ENCODE measurements at places on chromosomes 13 and 19.
A peak's percentile ranks its signal among the peaks of the same experiment; 100 is the strongest.

DNA sequence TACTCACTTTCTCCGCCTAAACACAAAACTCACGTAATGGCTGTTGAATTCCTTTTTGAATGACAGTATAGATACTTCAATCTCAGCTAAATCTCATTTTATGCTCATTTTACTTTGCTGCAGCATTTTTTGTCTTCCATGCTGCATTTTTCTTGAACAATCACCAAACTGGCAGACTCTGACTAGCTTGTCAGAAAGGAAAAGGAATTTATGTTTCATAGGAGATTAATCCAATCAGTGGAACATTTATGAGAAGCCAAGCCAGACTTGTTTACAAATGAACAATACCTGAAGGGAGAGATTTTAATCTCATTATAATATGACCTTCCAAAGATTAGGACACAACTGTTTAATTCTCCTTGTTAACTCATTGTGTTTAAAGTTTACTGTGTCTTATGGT lies 1044.3 kb downstream of the DIAPH3 start:
- DNase-seq: no peak

- DNase-seq: no peak
Measured at GRCh38 chr13:41428155-41428554, 29.2 kb upstream of the RGCC start.

DNA sequence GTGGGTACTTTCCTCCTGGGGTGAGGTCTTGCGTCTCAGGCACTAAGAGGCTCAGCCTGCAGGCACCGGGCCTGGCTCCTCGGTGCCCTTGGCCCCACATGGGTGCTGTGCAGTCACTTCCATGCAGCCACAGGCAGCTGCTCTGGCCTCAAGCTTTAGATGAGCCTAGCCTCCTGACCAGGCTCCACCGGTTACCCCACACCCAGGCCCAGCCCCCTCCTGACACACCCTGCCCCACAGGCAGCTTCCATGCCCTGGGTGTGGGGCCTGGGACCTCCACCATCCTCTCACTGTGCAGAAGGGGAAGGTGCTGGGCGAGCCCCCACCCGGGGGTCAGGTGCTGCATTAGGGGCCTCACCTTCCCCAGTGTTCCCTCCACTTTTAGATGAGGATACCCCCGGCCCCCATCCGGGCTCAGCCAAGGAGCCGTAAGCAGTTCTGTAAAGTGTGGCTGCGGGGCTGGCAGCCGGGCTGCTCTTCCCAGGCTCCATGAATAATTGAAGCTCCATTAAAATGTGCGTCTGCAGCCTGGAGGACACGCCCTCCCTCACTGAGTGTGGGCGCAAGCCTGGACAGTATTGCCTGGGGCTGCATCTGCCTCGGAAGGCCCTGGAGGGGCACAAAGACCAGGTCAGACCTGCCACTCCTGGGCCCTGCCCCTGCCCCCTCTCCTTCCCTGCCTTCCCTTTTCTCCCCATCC lies 72.5 kb upstream of the KCTD15 start:
- no peak for DNase-seq

GRCh38 chr19:34165295-34165738 lies 7.0 kb upstream of the LSM14A start:
- no peak for DNase-seq

DNA sequence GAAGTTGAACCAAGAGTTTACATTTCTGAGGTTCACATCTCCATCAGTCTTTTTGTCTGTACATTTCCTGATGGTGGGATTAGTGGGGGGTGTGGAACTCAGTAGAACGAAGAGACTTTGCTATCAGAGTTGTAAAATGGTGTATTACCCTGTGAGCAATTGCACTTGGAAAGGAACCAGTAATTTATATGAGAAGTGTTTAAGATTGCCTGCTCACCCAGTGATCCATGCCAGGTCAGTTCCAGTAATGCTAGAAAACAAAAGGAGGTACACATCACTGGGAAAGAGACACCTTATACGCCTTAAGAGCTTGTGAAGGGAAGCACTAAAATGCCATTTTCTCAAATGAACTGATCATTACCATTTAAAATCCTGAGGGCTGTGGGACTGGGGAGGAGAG lies 7.5 kb upstream of the DACH1 start:
- DNase-seq: no peak

DNA sequence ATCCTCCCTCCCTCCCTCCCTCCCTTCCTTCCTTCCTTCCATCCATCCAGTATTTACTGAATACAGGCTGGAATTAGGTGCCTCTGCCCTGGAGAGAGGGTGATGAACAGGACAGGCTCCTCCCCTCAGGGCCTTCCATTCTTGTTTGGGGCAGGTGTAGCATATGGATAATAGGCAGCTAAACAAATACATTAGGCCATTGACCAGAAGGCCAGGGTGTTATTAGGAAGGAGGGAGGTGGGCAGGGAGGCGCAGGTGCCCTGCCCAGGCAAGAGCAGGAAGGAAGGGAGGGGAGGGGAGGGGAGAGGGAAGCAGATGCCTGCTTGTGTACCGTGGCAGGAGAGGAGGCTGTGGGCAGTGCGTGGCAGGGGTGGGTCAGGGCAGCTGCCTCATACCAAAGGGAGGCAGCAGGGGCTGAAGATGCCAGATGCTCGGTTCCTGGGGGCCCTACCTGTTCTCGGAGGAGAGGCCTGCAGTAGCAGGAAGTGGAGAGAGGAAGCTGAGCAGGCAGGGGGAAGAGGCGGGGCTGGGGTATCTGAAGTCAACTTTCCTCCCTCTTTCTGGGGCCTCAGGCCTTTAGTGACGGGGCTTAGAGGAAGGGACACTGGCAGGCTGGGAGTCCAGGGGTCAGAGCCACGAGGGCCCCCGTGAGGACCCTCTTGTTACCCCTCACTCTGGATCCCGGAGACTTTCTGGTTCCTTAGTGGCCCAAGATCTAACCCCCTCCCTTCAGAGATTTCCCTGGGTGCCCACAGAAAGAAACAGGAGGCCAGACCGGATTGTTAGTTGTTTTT lies at the start of gene RINL:
RINL (minus strand) TSS at position 495 of the 794 bp plus-strand sequence. CDS start 1,533 bp downstream, outside the sequence.
- DNase-seq: peak; percentile 63

DNA sequence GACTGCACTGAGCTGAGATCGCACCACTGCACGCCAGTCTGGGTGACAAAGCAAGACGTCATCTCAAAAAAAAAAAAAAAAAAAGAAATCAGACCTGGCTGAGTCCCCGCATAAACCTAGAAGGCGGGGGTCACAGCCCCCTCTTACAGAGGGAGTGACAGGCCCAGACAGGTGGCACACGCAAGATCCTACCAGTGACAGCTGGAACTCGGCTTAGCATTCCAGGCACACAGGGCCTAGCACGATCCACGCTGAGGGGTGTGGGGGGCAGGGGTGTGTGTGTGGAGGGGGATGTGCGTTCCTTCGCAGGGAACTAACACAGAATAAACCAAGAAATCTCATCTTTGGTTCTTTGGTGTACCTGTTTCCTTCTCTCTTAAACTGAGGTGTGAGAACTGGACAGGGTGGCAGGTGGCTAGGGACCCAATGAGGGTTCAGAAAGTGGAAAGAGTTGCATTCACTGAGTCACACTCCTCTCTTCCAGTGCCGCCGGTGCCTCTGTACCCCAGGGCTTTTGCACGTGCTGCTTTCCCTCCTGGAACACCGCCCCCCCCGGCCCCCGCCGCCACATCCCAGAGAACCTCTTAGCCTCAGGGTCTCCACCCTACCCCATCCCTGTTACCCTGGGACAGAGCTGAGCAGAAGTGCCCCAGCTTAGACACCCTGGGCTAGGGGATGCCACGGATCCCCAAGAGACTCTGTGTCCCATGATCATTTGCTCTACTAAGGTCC lies 5.0 kb downstream of the SGTA start:
- no peak for DNase-seq

DNA sequence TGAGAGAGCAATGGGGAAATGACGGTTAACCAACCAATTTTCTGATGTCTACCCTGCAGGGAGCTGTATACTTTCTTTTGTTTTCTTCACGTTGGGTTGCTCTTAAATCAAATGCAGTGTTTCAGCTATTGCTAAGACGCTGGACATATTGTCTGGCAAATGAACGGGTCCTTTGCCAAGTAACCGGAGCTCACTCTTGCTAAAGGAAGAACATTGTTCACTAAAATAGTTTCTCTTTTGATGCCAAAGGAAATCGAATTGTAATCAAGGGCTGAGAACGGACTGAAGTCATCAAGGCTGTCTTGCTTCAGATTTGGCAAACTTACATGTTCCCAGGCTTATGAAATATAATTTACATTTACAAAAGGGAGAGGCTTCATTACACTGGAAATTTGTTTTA lies 142.3 kb upstream of the ARGLU1 start:
- DNase-seq: no peak

DNA sequence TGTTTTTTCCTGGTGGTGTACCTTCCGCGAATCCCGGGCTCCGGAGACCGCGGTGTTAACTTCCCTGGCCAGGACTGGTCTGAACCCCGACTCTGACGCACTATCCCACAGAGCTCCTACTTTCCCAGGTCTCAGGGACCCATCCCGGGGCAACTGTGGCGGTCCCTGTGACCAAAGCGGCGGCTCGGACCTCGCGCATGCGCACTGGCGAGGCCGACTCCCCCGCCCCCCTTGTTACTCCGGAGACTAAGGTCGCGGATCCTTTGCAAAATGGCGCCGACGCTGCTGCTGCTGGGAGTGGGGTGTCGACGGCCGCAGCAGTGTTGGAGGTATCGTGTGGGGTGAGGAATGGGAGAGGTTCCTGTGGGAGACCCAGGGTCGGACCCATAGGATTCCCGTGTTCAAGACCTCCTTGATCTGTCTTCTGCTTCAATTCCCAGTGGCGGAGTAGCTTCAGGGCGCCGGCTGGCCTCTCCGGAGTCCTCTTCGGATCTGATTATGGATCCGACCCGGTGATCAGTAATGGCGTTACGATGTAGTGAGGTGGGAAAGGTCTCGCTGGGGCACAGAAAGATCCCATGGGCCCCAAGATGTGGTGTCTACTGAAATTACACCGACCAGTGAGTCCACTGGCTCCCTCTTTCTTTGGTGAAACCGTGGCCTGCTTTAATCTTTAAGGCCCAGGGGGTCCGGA lies 66.6 kb upstream of the ZNF527 start:
- DNase-seq: no peak

GRCh38 chr13:102530751-102531150 lies 66.0 kb upstream of the TPP2 start:
- DNase-seq: no peak

DNA sequence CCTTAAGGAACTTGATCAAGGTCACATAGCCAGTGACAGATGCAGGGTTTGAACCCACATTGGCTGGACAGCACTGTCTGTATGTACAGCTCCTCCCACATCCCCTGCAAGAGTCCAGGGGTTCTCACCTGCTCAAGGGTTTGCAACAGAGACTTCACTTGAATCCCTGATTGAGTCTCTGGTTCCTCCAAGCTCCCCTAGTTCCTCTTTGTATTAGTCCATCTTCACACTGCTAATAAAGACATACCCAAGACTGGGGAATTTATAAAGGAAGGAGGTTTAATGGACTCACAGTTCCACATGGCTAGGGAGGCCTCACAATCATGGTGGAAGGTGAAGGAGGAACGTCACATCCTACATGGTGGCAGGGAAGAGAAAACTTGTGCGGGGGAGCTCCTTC lies 72.8 kb upstream of the CLDN10 start:
- no peak for DNase-seq

GRCh38 chr13:83815598-83815997 lies 66.7 kb downstream of the SLITRK1 start:
- no peak for DNase-seq

- DNase-seq: no peak
Measured at GRCh38 chr13:85367887-85368286, 431.3 kb downstream of the SLITRK6 start.

DNA sequence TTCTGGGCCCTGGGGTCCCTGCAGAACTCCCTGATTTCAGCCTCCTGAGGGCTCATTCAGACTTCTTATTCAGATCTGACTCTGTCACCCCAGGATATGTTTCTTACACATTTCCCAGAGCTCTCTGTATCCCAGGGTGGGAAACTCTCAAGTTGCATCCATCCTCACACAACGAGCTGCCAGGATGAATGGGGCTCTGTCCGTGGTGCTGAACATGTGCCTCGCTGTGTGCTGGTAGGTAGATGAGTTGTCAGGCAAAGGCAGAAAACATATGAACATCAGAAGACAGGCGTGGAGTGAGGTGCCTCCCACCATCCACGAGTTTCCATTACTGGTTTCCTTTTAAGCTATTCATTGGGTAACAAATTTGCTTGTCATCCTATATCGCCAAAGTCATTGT lies 11.4 kb upstream of the IGFL1 start:
- DNase-seq: no peak

DNA sequence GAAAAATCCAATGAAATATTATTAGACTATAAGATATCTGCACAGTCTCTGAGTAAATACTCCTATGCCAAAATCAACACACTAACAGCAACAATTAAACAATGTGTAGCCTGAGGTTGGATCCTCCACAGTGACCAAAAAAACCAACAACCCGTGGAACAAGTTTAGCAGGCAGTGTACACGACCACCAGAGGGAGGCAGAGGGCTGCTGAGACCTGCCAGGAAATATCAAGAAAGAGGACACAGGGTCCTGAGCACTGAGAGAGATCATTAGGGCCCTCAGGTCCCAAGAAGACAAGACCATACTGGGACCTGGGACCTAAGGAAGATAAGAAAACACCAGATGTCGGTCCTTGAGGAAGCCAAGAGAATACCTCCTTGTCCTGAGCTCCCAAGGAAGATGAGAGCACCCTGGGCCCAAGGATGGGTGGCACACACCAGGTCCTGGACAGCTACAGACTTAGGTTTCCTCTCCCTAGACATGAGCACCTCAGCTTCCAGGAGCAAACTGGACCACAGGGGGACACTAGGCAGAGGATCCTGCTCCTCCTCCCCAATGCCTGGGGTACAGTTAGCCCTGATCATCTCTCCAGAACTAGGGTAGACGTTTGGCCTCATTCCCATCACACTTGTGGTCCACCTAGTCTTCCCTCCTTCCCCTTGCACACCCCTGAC lies 822 bp upstream of the ZNF274 start:
- peak; percentile 25 for DNase-seq

- no peak for DNase-seq
Measured at GRCh38 chr13:51862957-51863356, 1.2 kb downstream of the CCDC70 start.

- DNase-seq: no peak
Measured at GRCh38 chr19:17797424-17798201, 2.7 kb downstream of the B3GNT3 start.

GRCh38 chr19:55304279-55304978 lies 20.6 kb downstream of the BRSK1 start:
- DNase-seq: no peak

GRCh38 chr13:102399791-102400674 lies 1.8 kb downstream of the FGF14 start:
- DNase-seq: no peak

DNA sequence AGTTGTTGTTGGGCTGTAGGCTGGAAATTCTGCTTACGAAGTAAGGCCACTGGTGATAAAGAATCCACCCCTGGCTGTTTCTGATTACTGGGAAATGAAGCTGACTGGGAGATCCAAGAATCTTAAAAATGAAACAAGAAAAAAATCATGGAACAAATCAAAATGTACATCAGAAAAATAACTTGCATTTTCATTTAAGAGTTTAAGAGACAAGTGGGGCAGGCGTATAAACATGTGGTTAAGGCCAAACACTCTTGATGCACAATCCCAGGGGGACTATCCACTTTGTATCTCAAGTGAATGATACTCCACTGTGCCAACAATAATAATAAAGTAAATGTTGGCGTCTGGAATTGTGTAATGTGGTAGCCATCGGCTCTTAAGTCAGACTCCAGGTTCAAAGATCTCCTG lies 24.6 kb downstream of the ZMYM5 start:
- DNase-seq: no peak
